ENCODE measurements at places on chromosomes 1 and 21. TPM values are rescaled to one million over a fixed set of nuclear protein-coding genes. Genes with fewer than 3 reads are reported as not detected.

Gene BEST4
- 0.17 TPM for total RNA-seq

Gene TNFRSF8
- total RNA-seq = 0.11 TPM

Gene USH2A
- total RNA-seq = not detected

Gene LCE1D
- total RNA-seq = not detected
